ENCODE measurements at places on chromosomes 1 and 21. TPM values are rescaled to one million over a fixed set of nuclear protein-coding genes. Genes with fewer than 3 reads are reported as not detected.

- no peak for DNase-seq
Measured at GRCh38 chr1:9658199-9658598, 6.7 kb downstream of the PIK3CD start.

DNA sequence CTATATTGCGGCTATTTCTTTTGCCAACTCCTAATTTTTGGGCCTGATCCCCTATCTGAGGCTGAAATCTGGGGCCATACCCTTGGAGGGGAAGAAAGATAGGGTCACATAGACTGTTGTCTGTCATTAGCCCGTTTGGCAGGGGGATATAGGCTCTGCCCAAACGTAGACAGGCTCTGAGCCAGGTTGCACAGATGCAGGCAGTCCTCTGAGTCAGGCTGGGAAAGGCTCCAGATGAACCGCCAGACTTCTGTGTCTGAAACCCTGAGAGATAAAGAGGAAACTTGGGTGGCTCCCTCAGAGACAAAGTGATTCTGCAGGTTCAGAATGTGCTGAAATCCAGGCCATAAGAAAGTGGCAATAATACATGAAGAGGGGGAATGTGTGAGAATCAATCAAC is 4.0 kb upstream of the CAP1 start:
- peak; percentile 65 for DNase-seq

GRCh38 chr1:40980453-40981121 is 1.1 kb downstream of the CTPS1 start:
- DNase-seq = peak; percentile 58

GRCh38 chr1:74767490-74767889 is 34.5 kb downstream of the TYW3 start:
- no peak for DNase-seq

GRCh38 chr1:21331752-21332478 is 41.7 kb upstream of the ECE1 start:
- DNase-seq = no peak

GRCh38 chr21:24217151-24217550 is 1390.1 kb downstream of the MRPL39 start:
- no peak for DNase-seq

DNA sequence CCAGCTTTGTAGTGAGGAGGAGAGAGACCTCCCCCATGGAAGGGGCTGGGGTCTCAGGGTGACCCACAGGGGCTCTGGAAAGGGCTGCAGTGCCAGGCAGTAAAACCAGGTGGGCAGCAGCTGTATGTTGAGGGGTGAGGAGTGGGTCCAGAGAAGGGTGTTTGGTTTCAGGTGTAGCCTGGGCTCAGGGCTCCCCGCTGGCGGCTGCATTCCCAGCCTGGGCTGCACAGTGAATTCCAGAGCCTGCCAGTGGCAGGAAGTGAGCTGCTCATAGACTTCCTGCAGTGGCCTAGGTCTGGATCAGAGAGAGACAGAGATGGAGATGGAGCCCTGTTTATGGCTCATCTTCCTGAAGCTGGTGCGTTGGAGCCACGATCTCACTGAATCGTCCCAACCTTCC is 356.4 kb downstream of the PTPRU start:
- DNase-seq = no peak

- DNase-seq = no peak
Measured at GRCh38 chr1:14113271-14113670, 413.3 kb downstream of the PRDM2 start.

DNA sequence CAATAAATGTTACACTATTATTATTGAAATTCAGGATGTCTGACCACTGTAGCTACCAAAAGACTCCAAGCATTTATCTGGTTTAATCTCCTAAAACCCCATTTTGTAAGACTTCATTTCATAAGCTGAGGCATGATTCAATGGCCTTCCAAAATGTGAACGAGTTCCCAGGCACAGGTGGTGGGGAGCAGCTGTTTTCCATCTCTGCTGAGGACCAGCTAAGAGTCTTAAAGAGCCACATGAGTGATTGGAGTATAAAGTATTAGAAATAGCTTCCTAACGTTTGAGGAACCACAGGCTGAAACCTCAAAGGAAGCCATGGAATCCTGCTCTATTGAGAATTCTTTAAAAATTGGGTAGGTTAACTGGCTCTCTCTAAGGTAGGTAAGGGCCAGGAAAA is 44.9 kb downstream of the SEC16B start:
- DNase-seq = no peak

DNA sequence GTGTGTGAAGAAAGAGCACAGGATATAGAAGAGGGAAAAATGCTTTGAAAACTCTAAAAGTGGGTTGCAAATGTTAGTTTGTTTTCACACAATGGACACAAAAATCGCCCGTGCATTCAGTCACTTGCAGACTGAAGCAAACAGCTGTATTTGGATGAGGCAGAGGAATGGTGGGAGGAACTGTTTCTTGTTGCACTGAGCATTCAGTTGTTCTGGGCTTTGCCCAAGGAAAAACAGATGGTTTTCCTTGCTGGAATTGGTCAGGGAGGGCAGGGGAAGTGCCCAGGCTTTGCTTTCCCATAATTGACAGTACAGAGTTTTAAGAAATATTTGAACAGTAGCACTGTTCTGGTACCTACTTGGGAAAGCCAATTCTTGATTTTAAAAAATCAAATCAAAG is 19.5 kb upstream of the WARS2 start:
- DNase-seq = peak; percentile 21

- no peak for DNase-seq
Measured at GRCh38 chr1:114156538-114157274, 3.0 kb upstream of the SYT6 start.

DNA sequence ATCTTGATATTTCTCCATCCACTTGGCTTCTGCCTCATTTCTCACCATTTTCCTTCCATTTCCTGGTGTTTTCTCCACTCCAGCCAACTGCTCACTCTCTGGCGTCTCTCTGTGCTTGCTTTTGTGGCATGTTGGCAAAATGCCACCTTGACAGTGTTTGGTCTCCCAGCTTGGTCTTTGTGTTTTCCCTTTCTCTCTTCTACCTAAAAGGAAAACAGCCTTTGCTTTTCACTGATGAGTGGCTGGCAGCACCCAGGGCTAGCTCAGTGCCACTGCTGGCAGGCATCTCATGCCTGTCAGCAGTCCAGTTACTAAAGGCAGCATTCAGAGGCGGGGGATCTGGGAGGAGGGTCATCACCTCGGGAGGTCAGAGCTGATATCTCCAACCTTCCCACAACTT is 55.3 kb upstream of the DSCAM start:
- peak; percentile 52 for DNase-seq

DNA sequence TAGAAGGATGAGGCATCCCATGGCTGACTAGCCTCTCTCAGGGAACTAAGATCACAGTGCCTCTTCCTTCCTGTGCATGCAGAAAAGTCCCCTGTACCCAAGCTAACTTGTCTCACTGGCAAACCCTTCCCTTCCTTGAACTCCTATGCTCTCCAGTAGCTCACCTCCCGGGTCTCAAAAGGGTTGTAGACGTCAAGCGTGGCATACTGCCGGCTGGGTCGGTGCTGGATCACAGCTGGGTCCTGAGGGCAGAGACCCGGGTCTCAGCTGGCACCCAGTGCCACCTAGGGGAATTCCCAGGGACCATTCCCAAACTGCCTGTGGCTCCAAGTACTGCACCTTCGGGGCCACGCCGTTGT is 688 bp downstream of the SCAMP3 start:
- peak; percentile 53 for DNase-seq

DNA sequence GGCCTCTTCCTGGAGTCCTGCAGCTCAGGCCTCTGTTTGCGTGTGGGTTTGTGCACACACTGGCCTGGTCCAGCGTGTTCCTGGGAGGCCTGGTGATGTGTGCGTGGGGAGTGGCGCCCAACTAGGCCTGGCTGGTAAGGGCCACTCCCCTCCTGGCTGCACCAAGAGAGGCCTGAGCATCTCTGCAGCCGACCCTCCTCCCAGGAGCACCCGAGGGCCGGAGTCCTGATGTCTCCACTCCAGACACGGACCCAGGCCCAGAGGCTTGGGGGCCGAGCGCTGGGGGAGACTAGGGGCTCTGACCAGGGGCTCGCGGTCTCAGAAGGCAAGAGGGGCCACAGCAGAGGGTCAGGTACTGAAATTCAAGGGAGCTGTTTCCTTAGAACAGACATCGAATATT is 33.3 kb downstream of the MORN1 start:
- no peak for DNase-seq

Gene UBE2U
- not detected for total RNA-seq

Gene NBPF19
- 38.4 TPM for total RNA-seq

Gene ADGRB2
- not detected for total RNA-seq

Gene MATN1
- 1.7 TPM for total RNA-seq

Gene PRELP
- total RNA-seq = 29.8 TPM

Gene PPP1R15B
- 43.3 TPM for total RNA-seq
